ENCODE measurements at places on chromosomes 4 and X. TPM values are rescaled to one million over a fixed set of nuclear protein-coding genes. Genes with fewer than 3 reads are reported as not detected.

- H3K4me1 ChIP-seq = no peaks in the 10 kb centered on the region
- no peak overlapping the region for H3K4me3 ChIP-seq
- H3K27me3 ChIP-seq = no peaks in the 10 kb centered on the region
- H3K36me3 ChIP-seq = no peaks in the 10 kb centered on the region
- H3K27ac ChIP-seq = no peak overlapping the region
- no peak for DNase-seq
These were observed 17.8 kb downstream of the SCD5 start for GRCh38 chr4:82780752-82781231.

GRCh38 chr4:184283659-184284335 lies 66.1 kb upstream of the ENPP6 start:
- peak overlapping the region; percentile 45 for H3K27ac ChIP-seq
- no peaks in the 10 kb centered on the region for H3K27me3 ChIP-seq
- no peak overlapping the region for H3K4me3 ChIP-seq
- H3K36me3 ChIP-seq = no peaks in the 10 kb centered on the region
- H3K4me1 ChIP-seq = peaks cover 62% of the 10 kb centered on the region

DNA sequence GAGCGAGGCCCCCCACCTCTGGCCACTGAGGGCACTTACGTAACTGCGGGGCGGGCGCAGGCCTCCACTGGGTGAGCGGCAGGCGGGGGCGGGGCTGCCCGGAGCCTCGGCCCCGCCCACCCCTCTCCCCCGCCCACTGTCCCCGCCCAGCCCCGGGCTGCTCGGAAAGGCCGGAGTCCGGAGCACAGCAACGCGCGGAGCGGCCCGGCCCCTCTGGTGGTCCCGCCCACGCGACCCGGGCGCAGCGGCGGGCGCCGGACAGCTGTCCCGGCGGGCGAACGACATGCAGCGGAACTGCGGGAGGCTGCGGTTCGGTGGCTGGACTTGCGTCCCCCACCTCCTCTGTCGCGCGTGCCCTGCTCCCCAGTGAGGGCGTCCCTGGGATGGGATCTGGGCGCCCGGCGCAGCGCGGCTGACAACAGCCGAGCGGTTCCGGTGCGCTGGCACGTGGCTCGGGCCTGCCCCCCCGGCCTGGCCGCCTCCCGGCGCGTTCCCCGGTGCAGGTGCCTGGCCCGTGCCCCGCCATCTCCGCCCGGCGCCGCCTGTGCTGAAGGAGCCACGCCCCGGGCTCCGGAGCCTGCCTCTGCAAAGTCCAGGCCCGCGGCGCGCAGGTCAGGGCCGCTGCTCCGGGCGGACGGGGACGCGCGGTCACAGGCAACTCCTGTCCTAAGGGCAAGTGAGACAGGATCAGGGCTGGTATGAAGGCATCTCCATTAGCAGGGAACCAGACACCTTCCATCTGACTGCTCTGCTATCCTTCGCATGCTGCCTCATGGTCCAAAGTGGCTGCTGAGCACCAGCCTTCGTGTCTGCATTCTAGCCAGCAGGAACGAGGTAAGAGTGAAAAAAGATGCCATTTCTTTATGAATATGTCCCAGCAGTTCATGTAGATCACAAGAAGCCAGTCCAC lies 21.8 kb upstream of the JAKMIP1 start:
- peaks cover 5% of the 10 kb centered on the region for H3K4me1 ChIP-seq
- no peak overlapping the region for H3K4me3 ChIP-seq
- no peak overlapping the region for H3K27ac ChIP-seq
- H3K27me3 ChIP-seq = peaks cover 16% of the 10 kb centered on the region

DNA sequence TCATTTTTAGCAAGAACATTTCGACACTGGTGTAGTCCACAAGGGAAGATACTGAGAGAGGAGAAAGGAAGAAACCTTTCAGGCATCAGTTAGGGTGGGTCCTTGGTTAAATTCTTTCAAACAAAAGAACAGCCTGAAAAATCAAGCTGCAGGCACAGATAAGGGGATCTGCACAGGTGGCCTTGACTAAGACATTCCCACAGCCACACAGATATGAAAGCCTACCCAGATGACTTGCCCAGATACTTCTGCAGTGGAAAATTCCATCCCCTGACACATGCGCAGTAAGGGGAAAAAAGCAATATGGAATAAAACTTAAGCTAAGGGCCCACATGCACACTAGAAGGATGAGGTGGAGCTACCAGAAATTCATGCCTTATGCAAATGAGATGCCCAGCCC lies 8.9 kb upstream of the TMEM165 start:
- no peaks in the 10 kb centered on the region for H3K36me3 ChIP-seq
- no peak overlapping the region for H3K4me3 ChIP-seq
- no peak for DNase-seq

DNA sequence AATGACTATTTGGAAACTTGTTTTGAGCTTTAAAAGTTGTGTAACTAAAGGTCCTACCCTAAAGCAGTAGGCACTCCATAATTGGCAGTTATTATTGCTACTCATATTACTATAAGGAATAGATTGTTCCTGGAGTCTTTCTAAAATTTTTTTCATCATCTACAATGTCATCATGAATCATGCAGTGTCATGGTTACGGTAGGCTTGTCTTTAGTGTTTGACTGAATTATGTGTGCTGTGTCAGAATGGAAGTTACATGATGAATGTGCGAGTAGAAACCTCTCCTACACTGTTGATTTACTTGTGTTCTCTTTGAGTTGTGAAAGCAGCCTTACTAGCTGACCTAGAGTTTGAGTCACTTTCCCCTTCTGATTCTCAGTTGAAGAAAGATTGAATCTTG lies 1099.9 kb downstream of the RAPGEF2 start:
- H3K27ac ChIP-seq = no peak overlapping the region
- H3K36me3 ChIP-seq = no peaks in the 10 kb centered on the region
- no peak overlapping the region for H3K4me3 ChIP-seq
- H3K27me3 ChIP-seq = no peaks in the 10 kb centered on the region
- H3K4me1 ChIP-seq = no peaks in the 10 kb centered on the region

DNA sequence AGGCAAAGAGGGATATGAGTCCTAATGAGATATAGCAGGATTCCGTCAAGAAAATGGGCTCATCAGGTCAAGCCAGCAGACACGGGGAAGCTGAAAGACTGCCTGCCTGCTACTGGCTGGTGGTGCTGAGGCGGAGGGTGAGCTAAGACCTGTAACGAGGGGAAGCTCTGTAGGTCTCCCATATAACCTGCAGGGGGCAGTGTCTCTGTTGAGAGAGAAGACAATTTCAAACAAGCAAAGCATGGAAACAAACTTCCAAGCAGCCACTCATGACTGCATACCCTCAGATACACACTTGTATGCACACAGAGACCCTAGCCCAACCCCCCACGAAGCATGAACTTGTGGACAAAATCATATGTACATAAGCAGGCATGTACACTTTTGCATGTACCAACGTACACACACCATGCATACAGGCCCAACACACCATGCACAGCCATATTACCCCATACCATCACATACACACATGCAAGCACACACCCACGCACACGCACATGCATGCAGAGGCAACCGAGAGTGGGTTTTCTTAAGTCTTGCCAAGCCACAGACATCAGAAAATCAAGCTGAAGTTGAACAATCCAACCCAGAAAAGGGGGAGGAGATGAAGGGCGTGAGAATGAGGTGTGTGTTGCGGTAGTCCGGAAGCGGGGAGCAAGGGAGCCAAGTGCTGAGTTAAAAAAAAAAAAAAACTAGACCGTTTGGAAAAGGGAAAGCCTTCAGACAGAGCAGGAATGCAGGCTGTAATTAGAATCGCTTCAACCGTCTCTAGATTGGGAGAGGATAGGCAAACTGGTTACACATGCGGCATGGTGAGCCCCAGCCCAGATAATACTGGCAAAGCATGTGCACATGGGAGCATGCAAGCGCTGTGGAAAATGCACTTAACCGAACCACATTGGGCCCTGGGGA lies 71.0 kb downstream of the PJA1 start:
- no peaks in the 10 kb centered on the region for H3K4me1 ChIP-seq
- H3K36me3 ChIP-seq = no peaks in the 10 kb centered on the region
- DNase-seq = peak; percentile 20
- no peak overlapping the region for H3K4me3 ChIP-seq
- H3K27ac ChIP-seq = no peak overlapping the region

GRCh38 chr4:150389896-150390530 lies 191.9 kb upstream of the MAB21L2 start:
- H3K4me3 ChIP-seq = no peak overlapping the region
- H3K27ac ChIP-seq = no peak overlapping the region
- H3K36me3 ChIP-seq = no peaks in the 10 kb centered on the region
- no peak for DNase-seq
- no peaks in the 10 kb centered on the region for H3K4me1 ChIP-seq

DNA sequence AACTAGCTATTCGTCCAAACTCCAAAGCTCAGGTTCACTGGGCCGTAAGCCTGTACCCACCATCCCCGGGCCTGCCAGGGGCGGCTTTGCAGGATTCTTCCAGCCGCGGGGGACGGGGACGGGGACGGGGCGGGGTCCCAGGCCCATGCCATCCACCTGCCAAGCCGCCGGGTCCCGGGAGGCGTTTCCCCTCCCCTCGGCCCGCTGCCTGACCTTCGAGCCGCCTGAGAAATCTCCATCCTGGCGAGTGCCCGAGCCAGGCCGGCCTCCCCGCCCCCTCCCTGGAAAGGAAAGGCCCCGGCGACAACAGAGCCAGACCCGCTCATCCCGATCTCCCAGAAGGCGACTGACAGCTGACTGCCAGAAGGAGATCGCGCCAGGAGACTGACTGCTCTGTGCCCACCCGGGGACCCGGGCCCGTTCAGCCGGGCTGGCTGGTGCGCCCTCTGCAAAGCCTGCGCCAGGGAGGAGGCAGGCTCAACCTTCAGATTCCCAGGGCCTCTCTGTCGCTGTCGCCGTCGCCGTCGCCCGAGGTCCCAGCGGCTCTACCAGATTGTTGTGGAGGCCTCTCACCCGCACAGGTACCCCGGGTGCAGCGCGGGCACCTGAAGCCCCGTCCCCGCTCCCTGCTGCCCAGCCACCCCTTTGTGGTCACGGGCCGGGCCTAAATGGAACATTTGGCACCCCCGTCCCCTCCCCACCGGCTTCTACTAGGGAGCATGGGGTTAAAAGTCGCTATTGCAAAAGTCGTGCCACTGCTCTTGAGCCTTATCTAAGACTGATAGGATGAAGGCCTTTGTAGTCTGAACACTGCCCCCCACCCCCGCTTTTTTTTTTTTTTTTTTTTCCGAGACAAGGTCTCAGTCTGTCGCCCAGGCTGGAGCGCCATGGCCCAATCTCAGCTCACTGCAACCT lies at the start of gene RGN:
RGN (plus strand) TSS at position 315 of the 915 bp plus-strand sequence. CDS start 2,702 bp downstream, outside the sequence.
- H3K4me1 ChIP-seq = no peaks in the 10 kb centered on the region
- no peaks in the 10 kb centered on the region for H3K36me3 ChIP-seq
- H3K27me3 ChIP-seq = no peaks in the 10 kb centered on the region
- no peak for DNase-seq

- no peak overlapping the region for H3K4me3 ChIP-seq
- no peaks in the 10 kb centered on the region for H3K4me1 ChIP-seq
- H3K27ac ChIP-seq = no peak overlapping the region
- DNase-seq = no peak
These were observed 38.9 kb downstream of the KIT start for GRCh38 chr4:54696649-54697048.

GRCh38 chr4:139919004-139919403 lies 235.0 kb downstream of the MAML3 start:
- H3K36me3 ChIP-seq = no peaks in the 10 kb centered on the region
- no peaks in the 10 kb centered on the region for H3K4me1 ChIP-seq
- no peak overlapping the region for H3K27ac ChIP-seq
- DNase-seq = no peak
- no peak overlapping the region for H3K4me3 ChIP-seq

DNA sequence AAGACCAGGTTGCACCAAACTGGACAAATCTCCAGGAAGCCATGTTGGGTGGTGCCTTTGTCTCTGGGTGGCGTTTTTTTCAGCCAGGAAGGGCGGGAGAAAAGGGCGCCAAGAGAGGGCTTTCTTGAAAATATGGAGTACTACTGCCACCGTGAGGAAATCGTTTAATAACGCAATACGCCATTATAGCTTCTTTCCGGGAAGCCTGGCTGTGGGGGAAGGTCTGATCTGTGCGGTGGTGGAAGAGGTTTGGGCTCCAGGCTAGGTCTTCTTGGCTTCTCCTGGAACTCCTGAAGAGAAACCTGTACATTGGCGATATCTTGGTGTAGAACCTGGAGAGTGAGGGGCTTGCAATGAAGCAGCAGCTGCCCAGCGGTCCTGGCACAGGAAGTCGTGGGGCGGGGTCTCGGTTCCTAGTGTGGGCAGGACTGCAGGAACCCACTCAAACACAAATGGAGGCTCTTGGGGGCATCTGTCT lies 202.7 kb downstream of the OR13H1 start:
- H3K27me3 ChIP-seq = no peaks in the 10 kb centered on the region
- H3K27ac ChIP-seq = no peak overlapping the region
- no peaks in the 10 kb centered on the region for H3K36me3 ChIP-seq
- no peak for DNase-seq
- H3K4me1 ChIP-seq = no peaks in the 10 kb centered on the region

DNA sequence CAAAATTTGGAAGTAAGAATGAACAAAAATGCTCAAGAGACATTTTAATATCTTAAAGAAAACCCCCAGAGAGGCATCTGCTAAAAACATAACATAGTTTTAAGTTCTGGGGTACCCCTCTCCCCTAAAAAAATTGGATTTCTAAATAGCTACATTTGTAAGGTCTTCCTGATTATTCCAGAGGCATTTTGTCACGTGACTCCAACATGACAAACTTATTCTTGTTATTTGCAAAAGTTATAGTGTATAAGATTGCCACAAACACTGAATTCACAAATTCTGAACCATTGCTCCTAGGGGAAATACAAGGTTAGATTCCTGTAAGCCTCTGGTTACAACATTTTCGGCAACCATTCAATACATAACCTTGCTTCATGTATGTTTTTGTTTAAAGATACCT lies 73.4 kb downstream of the COL25A1 start:
- H3K36me3 ChIP-seq = no peaks in the 10 kb centered on the region
- no peak for DNase-seq
- no peak overlapping the region for H3K4me3 ChIP-seq
- H3K4me1 ChIP-seq = no peaks in the 10 kb centered on the region

DNA sequence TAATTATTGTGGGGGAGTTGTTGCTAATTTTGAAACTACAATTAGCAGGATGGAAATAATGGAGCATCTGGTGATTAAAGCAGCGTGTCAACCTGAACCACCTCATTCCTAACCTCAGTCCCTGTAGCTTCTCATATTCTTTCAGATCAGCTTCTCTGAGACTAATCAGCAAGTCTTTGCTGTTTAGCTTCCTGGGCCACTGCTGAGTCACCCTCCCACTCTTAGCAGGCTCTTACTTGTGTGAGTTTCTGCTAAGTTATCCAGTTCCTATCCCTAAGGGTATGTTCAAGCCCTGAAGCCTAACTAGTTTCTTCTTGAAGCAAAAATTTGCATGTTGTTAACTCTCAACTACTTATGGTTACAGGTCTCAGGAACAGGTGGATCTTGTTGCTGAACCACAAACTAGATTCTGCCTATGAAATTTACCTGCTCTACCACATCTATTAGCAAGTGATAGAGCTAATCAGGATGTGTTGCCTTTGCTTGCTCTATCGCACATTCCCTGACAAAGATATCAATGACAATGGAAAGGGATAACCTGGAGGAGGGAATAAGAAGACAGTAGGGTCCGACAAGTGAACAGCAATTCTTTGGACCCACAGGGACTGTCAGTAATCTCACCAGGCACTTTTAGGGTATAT lies 134.2 kb downstream of the EIF4E start:
- H3K4me3 ChIP-seq = no peak overlapping the region
- no peaks in the 10 kb centered on the region for H3K27me3 ChIP-seq
- H3K27ac ChIP-seq = no peak overlapping the region
- H3K4me1 ChIP-seq = no peaks in the 10 kb centered on the region
- no peaks in the 10 kb centered on the region for H3K36me3 ChIP-seq

Gene CPLX1
- not detected for polyA plus RNA-seq

Gene SLC49A3
- 1.3 TPM for polyA plus RNA-seq

Gene DAPP1
- polyA plus RNA-seq = 82.5 TPM

Gene MED12
- polyA plus RNA-seq = 21.8 TPM

Gene JADE3
- 3.6 TPM for polyA plus RNA-seq
